ENCODE measurements at places on chromosomes 1 and 21.

- no peak for DNase-seq
Observed at GRCh38 chr1:7575041-7575400, 196.1 kb upstream of the VAMP3 start.

GRCh38 chr1:35660581-35661473 lies 19.5 kb upstream of the PSMB2 start:
- no peak for DNase-seq

DNA sequence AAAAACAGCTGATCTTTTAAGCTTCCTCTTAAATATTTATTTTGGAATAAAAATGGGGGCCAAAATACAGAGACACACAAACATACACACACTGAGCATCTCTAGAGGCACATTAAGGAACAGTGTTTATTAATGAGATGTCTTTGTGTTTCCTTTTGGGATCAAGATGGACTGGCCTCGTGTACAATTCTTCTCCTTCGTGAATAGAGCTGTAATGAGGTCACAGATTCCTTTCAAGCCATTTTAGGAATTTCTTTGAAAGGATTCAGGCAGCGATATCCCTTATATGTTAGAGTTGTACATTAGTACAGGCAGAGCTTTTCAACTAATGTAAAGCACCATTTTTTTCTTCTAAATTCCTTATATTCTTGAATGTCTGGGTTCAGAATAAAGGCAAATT lies 295.7 kb downstream of the CHRM3 start:
- no peak for DNase-seq

GRCh38 chr1:84298328-84298683 lies 3.2 kb upstream of the SAMD13 start:
- peak; percentile 43 for DNase-seq

- no peak for DNase-seq
Observed at GRCh38 chr1:35569936-35570335, 3.2 kb upstream of the TFAP2E start.

- no peak for DNase-seq
Observed at GRCh38 chr1:65814752-65815151, 22.1 kb downstream of the PDE4B start.

DNA sequence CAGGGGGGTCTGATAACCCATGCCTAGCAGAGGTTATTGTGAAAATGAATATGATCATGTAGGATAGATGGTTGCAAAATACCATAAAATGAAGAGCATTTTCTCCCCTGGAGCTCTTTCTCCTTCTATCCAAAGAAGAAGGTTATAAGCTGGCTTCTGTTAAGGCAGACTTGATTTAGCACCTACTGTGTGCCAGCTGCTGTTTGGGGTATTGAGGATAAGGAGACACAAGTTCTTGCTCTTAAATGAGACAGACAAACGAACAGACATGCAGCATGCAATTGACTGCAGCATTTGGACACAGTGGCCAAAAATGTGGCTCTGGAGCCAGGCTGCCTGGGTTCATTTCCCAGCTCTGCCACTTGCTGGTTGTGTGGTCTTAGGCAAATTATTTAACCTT lies 39.8 kb upstream of the ID3 start:
- no peak for DNase-seq

All from COR-L47 (cell line).